ENCODE measurements at places on chromosomes 7 and 10.

DNA sequence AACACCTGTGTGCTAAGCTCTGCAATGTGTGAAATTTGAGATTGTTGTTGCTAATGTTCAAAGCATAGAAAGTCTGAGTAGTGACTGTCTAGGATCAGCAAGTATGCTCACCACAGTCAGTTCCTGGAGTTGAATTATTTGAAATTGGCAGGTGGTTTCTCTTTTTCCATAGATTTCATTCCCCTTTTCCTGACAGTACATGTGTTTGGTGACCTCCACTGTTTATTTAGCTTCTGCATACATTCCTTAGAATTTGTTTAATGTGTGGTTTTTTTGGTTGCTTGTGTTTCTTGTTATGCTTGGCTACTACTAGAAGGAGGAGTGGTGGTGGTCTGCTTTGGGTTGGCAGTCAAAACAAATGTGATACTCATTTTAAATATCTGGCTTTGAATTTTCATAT lies 52.3 kb downstream of the FOXP2 start:
- no peak for DNase-seq

GRCh38 chr10:106317554-106317953 lies 847.0 kb downstream of the SORCS1 start:
- DNase-seq, result no peak

DNA sequence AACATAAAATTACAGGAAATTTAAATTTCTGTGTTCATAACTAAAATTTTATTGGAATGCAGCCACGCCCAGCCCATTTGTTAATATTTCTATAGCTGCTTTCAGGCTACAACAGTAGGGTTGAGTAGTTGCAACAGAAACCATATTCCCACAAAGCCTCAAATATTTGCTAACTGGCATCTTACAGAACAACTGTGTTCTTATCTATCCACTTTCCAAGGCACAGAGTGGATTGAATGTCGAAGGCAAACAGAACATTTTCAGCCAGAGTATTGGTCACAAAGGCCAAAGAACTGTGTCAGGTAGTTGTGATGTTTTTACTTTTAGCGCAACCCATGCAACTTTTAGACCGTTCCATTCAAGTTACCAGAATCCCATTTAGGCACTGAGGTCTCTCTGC lies 51.1 kb upstream of the OPN4 start:
- DNase-seq, result no peak

GRCh38 chr7:81297317-81297716 lies 378.5 kb upstream of the SEMA3C start:
- DNase-seq, result no peak

GRCh38 chr10:29691564-29692072 lies 56.8 kb upstream of the SVIL start:
- DNase-seq, result no peak

DNA sequence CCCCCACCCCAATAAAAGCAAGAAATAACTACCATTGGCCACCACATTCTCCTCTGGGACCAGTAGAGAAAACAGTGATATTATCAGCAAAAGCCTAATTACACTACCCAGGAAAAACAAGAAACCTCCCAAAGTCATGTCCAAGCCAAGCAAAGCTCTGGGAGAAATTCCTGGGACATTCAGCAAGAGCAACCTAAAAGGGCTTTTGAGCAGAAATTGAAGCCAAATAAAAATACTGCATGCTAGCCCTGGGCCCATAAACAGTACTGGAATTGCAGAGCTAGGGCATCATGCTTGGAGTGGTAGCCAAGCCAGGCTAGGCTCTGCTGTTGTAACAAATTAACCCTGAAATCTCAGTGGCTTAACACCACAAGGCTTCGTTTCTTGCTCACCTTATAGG lies 347.9 kb downstream of the LRMDA start:
- DNase-seq, result no peak

DNA sequence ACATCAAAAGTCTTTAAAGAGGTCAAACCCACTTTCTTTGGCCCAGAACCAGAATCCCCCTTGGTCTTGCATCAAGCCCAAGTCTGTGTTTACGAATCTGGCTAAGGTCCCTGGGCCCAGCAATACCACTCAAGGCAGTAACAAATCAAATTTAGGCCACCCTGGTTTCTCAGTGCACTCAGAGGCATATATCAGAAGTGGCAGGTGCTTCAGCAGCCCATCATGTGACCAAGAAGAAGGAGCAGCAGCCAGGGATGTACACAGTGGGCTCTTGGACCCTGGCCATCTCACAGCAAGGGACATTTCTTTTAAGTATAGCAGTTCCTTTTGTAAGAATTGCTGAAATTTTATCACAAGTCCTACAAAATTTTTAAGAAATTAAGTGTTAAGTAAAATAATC lies 7.3 kb upstream of the SLC25A13 start:
- peak; percentile 4 for DNase-seq

GRCh38 chr10:125114761-125115391 lies 45.5 kb downstream of the CTBP2 start:
- DNase-seq, result no peak

GRCh38 chr10:102870221-102870620 lies 951 bp downstream of the AS3MT start:
- no peak for DNase-seq

DNA sequence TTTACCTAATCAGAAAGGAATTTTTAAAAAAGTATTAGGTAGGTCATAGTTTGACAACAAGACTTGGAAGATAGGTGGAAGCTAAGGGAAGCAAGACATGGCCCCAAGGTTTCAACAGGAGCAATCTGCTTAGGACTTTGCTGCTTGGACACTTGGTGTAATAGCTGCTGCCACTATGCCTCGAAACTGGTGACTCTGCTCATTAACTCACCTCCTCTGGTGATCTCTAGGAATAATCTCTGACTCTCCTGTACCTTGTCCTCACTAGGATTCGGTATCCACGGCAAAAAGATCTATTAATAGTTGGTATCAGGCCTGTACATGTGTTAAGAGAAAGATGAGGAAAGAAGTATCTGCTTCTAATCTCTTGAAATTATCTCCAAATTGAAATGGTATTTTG lies 53.1 kb downstream of the PTEN start:
- no peak for DNase-seq

DNA sequence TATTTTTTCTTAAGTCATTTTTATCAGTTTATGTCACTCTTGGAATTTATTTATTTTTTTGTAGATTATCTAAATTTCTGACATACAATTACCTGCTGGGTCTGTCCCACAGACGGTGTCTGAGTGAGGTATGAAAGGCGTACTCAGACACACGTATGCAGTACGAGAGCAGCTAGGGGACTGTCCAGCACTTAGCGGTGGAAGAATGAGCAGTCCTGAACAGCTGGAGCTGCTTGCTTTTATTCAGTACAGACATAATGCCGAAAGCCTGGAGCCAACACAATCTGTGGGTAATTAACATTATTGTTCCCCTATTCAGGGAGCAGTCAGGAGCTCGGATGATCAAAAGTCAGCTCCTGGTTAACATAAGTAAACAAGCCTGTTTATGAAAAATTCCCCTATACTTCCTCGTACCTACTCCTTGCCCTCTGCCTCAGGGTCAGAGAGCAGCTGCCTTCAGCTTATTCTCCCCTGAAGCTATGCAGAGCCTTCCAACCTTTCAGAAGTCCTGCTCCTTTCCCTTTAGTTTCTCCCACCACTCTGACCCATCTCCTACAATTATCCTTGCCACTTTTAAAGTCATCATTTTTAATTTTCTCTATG lies 488.0 kb upstream of the POM121L12 start:
- DNase-seq, result no peak

- peak; percentile 15 for DNase-seq
These were observed 28.4 kb downstream of the UBE2D4 start for GRCh38 chr7:43954524-43955228.

GRCh38 chr10:14820010-14820774 lies 17.6 kb downstream of the CDNF start:
- no peak for DNase-seq

- no peak for DNase-seq
These were observed 9.2 kb upstream of the SVIL start for GRCh38 chr10:29643771-29644501.

GRCh38 chr10:47257396-47258120 lies 42.4 kb upstream of the GDF10 start:
- no peak for DNase-seq

DNA sequence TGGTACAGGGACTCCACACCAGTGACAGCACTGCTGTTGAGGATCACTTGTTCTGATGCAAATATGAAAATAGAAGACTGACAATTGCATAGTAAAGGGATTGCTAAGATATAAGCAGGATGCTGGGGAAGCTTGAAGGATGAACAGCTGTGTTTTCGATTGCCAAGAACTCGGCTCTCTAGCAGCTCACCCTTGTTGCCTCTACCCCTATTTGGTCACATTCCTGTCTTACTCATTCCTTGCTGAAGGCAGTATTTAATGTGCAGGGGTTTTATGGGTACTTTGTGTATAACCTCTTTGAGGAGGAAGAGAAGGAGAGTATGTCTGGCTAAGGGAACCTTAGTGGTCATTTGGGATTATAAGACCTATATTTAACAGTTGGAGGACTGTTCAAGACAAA lies 218.8 kb downstream of the AUTS2 start:
- no peak for DNase-seq

DNA sequence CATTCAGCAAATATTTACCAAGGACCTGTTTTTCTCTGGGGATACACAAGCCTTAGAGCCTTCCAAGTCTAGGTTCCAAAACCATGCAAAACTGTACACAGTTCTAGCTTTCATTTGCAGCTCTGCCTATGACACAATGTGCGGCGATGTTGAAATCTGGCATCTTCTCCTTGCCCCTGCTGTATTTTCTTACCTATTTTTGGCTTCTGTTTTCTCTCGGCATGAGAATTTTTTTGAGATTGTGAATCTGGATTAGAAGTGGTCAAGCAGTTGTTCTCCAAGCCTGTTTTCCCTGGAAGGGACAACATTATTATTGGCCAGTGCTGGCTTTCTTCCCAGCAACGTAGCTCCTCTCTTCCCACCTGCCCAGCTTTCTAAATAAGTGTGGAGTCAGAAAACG lies 176.3 kb downstream of the CREB5 start:
- no peak for DNase-seq

DNA sequence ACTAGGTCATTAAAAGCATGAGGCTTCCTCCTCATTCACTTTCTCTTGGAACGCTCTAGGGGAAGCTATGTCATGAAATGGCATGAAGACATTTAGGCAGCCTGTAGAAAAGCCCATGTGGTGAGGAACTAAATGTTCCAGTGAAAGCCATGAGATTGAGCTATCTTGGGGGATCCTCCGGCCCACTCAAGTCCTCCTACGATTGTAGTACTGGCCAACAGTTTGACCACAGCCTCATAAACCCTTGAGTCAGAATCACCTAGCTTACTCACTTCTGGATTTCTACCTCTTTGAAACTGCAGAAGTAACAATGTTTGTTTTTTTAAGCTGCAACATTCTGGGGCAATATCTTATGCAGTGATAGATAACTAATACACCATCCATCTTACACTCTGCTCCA lies 605.1 kb downstream of the SORCS1 start:
- no peak for DNase-seq

- DNase-seq, result no peak
These were observed 90.7 kb upstream of the TMEM26 start for GRCh38 chr10:61543831-61544230.

- DNase-seq, result no peak
These were observed 8.2 kb downstream of the BMS1 start for GRCh38 chr10:42790835-42791234.

- DNase-seq, result no peak
These were observed 503.8 kb downstream of the GRID1 start for GRCh38 chr10:85862771-85863170.

DNA sequence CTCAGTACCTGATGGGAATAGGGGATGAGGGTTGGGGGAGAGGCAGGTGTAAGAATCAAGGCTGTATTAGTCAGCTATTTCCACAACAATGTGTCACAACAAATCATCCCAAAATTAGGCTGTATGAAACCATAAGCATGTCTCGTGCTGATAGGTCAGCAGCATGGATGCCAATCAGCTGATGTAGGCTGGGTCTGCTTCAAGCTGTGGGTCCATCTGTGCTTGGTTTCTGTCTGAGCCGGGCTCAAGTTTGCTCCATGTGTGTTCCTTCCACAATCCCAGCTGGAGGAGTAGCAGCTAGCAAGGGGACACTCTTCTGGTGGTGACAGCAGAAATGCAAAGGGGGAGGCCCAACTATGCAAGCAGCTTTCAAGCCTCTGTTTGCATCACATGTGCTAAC lies 97.9 kb upstream of the ZNF746 start:
- DNase-seq, result no peak

DNA sequence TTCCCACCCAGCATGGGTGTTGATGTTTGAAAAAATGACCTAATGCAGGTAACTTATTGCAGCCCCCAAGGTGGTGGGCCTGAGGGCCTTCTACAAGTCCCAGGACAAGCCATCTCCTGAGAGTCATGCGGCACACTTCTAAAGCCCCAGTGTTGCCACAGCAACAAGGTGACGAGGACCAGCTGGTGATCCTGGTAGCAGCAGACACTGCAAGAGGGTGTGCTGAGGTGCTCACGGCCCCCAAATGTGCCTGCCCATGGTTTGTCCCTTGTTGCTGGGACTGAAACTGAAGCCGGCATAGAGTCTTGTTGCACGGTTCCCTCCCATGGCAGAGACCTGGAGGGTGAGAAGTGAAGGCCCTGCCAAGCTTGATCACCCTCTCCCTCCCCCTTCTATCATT lies 333.2 kb upstream of the MGMT start:
- DNase-seq, result no peak

GRCh38 chr7:142835487-142835886 lies 19.4 kb upstream of the EPHB6 start:
- DNase-seq, result no peak

DNA sequence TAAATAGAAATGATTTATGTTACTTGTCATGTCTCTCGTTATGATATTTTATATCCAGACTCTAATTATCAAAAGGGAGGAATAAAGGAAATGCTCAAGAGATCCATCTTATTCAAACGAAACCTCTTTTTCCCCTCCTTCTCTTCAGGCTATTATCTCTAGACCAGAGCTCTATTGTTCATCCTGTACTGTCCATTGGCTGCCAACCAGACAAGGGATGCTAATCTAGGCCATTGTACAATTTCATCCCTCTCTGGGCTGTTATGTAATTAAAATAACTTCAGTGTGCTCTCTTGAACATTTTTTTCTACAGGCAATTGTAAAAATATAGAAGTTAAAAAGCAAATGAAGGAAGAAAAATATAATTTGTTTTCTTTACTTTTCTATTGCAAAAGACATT lies 220.4 kb downstream of the HDAC9 start:
- DNase-seq, result no peak

- no peak for DNase-seq
These were observed 50.1 kb upstream of the SRPK2 start for GRCh38 chr7:105438847-105439173.

GRCh38 chr7:77565917-77566316 lies 28.8 kb downstream of the PTPN12 start:
- no peak for DNase-seq

DNA sequence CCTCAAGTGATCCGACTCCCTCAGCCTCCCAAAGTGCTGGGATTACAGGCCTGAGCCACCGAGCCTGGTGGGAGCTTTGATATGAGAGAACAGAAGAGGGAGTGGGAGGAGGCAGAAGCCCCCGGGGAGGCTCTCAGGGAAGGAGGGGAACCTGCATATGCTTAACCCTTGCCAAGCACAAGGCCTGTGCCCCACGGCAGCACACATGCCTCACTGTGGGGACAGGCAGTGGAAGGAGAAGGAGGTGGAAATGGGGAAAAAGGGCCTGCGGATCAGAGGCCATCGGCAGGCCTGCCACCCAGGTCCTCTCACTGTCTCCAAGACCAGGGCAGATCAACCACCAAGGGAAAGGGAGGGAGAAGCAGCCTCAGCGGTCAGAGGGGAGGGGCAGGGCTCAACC lies 7.2 kb upstream of the GRID1 start:
- no peak for DNase-seq
